A172 (cell line): ENCODE measurements at places on chromosomes 13 and 19. TPM values are rescaled to one million over a fixed set of nuclear protein-coding genes. Genes with fewer than 3 reads are reported as not detected.

The BRME1 gene
- total RNA-seq = 0.48 and 3.0 TPM in 2 replicates

The ONECUT3 gene
- total RNA-seq = not detected in 2 replicates

The KLK1 gene
- not detected in 2 replicates for total RNA-seq

The ECSIT gene
- 44.0 and 54.0 TPM in 2 replicates for total RNA-seq

The CLDN10 gene
- total RNA-seq = not detected in 2 replicates

The OVOL3 gene
- not detected in 2 replicates for total RNA-seq

The MYO1F gene
- total RNA-seq = 0.02 TPM in 1 of 2 replicates, not detected in the other
